ENCODE measurements at places on chromosomes 7 and 10.
A peak's percentile ranks its signal among the peaks of the same experiment; 100 is the strongest.

- no peak for DNase-seq
Observed at GRCh38 chr10:114096864-114097263, 53.2 kb downstream of the ADRB1 start.

GRCh38 chr7:2921653-2922347, 77.7 kb upstream of the GNA12 start:
- peak; percentile 47 for DNase-seq

DNA sequence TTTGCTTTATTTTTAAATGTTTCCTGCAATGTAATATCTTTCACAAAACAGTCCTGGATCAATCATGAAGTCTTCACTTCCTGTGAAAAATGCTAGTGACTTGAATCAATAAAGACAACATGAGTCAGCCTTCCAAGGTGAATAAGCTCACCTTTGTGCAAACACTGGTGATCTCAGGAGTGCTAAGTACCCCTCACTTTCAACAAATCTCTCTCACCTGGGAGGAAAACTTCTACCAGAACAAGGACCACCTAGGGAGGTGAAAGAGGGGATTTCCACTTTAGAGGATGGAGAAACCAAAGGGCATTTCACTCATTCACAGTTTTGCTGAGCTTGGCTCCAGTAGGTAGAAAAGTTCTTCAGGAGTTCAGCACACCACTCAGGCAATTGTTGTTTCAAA, 64.8 kb downstream of the CALD1 start:
- no peak for DNase-seq

- no peak for DNase-seq
Observed at GRCh38 chr10:50420196-50420595, 168.9 kb upstream of the ASAH2 start.

GRCh38 chr7:45130910-45131309, 19.4 kb upstream of the TBRG4 start:
- DNase-seq = no peak

GRCh38 chr10:34995925-34996324, 94.2 kb downstream of the CUL2 start:
- DNase-seq = no peak

GRCh38 chr10:36421992-36422391, 703.4 kb upstream of the ANKRD30A start:
- no peak for DNase-seq

Data from nephron progenitor cell (in vitro differentiated cells).